ENCODE measurements at places on chromosomes 2 and 18.

- no peak for DNase-seq
Observed at GRCh38 chr2:96156926-96157648, 11.8 kb upstream of the DUSP2 start.

DNA sequence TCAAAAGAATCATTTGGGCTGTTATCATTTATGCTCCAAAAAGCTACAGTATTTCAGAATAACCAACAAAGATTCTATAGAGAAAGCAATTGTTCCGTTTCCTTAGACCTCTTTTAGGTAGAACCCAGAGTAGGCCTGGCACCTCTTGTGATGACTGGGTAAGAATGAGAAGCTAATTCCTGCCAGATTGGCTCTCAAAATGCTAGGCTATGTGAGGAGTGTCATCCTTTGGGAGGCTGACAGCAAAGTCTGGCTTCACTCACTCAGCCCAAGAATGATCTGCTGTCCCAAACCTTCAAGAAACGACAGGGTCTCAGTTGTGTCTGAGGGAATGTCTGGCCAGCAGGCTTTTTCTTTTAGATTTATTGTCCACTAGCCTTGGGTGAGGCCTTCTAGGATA lies 4.5 kb downstream of the CERS6 start:
- DNase-seq, result no peak

GRCh38 chr2:24825883-24826772 lies 32.9 kb downstream of the CENPO start:
- no peak for DNase-seq

DNA sequence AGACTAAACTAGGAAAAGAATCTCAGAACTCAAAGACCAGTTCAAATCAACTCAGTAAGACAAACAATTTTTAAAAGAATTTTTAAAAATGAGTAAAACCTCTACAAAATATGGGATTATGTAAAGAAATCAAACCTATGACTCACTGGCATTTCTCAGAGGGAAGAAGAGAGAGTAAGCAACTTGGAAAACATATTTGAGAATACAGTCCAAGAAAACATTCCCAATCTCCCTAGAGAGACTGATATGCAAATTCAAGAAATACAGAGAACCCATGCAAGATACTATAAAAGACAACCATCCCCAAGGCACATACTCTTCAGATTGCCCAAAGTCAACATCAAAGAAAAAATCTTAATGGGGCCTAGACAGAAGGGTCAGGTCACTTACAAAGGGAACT lies 162.7 kb downstream of the WDPCP start:
- no peak for DNase-seq

DNA sequence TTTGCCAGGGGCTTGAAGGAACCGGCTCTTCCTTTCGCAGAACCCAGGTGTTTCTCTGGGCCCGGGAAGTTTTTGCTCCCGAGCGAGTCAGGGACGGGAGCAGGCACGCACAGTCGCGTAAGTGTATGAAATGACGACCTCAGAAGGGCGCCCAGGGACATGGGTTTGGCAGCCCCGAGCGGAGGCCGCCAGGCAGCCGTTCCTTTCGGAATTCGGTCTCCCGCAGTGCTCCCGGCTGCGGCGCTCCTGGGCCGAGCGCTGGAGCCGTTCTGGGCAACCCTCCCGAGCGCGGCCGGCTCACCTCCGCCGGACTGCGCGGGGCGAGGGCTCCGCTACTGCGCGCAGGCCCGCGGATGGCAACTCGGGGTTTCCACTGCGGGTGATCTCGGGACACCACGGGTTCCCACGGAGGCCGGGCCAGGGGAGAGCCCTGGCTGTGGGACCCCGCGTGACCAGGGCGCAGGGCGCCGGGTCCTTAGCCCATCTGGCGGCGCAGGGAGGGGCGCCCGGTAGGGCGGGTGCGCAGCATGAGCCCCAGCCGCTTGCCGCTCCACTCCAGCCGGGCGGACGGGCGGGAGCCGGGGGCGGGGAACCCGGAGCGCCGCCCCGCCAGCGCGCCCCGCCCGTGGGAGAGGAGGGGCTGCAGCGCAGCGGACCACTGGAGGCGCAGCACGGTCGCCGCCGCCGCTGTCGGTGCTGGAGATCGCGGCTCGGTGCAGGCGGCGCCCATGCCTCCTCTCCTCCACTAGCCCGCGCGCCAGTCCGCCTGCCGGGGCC lies at the start of gene OSBPL6:
Gene OSBPL6 (plus strand): TSS at position 690 of the 777 bp plus-strand sequence. CDS start 111,673 bp downstream, outside the sequence.
- peak; percentile 53 for DNase-seq

DNA sequence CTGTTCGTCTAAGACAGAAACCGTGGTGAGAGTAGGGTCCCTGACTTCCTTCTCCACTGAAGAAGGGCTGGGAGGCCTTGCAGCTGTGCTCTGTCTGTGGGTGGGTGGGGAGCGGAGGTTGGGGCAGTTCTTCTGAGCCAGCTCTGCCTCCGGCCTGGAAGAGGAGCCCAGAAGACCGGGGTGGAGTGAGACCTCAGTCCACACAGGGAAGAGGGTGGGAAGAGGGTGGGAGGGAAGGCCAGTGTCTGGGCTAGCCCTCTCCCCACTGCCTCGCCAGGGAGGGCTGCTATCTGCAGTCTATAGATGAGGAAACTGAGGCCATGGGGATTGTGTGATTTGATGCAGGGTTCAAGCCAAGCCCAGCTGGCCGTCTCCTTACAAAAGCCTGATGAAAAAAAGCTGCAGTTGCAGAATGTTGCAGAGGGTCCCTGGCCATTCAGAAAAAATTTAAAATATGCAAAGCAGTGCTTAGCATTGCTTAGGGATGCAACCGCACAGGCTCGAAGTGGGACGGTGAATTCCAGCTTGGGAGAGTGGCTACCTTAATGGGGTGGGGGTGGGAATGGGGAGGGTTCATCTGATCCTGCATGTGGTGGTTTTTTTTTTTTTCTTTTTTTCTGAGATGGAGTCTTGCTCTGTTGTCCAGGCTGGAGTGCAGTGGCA lies 181.6 kb upstream of the HS6ST1 start:
- no peak for DNase-seq

DNA sequence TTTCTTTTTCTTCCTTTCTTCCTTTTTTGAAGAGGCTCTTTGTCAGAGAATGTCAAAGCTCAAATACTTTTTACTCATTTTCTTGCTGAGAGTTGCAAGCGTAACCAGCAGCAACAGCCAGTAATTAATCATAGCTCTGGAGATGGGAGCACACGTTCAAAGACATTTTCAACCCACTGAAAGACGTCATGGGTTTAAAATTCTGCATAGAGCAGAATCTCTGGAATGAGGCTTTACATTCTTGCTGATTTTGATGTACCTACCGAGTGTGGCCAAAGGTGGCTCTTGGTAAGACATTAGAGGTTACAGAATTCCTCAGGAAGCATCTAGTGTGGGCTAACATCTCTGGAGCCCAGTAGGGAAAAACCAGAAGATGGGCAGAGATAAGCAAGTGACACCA lies 292.5 kb downstream of the MTX2 start:
- DNase-seq, result no peak

DNA sequence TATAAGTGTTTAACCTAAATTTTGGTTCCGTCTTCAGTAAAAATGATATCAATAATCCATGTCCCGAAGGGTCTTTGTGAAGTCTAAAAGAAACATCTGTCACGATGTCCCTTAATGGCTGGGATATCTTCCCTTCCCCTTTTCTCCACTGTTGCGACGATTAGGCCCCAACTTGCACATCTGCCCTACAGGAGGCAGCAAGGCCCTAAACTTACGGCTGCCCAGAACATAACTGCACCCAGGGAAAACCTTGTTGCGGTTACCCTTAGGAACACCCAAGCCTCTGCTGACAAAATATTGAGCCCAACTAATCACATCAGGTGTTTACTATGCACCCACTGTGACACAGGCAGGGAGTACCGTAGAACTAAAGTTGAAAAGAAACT lies 1.3 kb upstream of the SMAD2 start:
- peak; percentile 2 for DNase-seq

- DNase-seq, result no peak
Observed at GRCh38 chr18:57900906-57901435, 97.9 kb upstream of the ATP8B1 start.

GRCh38 chr18:35618696-35619095 lies 37.2 kb downstream of the GALNT1 start:
- no peak for DNase-seq

- no peak for DNase-seq
Observed at GRCh38 chr18:58212274-58212673, 168.2 kb downstream of the NEDD4L start.

DNA sequence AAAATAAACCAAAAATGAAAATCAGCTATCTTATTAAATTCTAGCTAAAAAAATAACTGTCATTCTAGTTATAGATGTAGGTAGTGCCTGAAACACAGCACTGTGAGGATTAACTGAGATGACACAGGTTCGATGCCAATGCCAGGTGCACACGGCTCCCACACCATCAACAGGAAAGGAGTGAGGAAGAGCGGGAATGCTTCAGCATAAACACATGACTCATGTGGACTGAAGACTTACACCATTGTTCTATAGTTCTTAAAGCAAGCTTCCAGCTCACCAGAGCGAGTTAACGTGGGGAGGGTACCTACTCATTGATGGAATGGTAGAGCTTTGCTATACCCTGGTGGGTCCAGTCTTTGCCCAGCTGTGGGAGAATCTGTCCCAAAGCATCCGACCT lies 76.7 kb downstream of the EMILIN2 start:
- DNase-seq, result no peak

DNA sequence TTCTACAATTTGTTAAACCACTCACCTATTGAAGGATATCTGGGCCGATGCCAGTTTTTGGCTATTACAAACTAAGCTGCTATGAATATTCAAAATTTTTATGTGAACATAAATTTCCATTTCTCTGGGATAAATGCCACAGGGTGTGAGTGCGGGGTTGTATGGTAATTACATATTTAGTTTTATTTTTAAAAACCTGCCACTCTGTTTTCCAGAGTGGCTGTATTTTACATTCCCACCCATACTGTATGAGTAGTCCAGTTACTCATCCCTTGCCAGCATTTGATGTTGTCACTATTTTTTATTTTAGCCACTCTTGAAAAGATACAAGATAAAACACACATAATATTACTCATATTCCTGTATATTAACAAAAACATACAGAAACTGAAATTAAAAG lies 22.9 kb downstream of the GRP start:
- no peak for DNase-seq

DNA sequence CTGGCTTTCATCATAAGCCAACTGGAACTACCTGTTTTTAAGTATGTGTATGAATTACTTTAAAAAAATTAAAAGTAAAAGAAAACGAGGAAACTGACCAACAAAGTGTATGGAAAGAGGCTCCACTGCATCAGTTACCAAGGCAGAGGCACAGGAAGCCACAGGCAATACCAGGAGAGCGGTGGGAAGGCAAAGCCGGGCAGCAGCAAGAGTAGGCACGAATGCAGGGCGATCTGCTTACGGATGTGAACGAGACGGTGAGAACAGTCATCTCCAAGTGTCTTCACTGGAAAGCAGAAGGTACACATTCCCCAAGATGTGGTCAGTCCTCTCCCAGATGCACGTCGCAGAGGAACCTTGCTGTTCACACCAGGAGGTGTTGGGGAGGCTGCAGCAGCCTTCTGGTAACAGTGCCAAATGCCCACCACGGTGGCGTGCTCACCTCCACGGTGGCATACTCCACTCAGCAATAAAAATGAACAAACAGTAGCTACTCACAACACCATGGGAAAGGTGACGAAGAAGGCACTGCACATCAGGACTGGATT lies 43.1 kb downstream of the HS6ST1 start:
- DNase-seq, result peak; percentile 0

DNA sequence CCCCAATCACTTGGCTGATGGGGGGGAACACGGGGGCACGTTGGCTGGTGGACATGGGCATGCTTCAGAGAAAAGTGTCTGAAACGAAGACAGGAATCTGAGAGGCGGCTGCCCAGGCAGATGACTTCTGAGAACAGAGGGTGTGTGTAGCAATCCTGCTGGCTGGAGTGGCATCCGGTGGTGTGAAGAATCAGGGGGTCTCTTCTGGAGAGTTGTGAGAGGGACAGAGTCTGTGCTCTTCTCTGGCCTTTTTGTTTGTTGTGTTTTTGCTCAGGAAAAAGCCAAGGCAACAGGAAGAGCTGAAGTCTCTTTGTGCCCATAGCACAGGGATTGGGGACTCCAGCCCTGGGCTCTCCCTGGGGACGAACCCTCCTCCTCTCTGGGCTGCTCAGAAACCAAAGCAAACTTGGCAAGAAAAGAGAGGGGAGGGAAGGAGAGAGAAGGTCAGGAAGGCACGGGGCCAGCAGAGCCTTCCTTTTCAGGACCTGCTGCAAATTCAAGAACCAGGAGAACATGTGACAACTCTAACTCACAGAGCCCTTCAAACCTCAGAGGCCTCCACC lies 97.0 kb upstream of the SMAD2 start:
- no peak for DNase-seq

DNA sequence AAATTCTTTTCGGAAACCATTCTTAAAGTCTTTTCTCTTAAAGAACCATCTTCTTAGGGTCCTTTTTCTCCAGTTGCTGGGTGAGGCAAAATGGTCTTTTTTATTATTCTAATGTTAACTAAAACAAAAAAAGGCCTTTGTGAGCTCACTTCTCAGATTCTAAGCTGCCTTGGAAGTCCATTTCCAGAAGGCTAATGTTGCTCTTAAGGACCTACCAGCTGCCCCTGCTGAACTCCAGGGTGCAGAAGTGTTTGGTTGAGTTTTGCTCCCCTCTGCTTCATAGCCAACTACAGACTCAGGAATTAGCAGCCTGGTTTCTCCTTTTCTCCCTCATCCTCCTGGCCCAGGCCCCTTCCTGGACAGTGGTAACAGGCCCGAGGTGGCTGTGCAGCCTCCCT lies 23.4 kb downstream of the APCDD1 start:
- DNase-seq, result no peak

GRCh38 chr2:88061295-88061694 lies 5.7 kb upstream of the KRCC1 start:
- no peak for DNase-seq

- DNase-seq, result no peak
Observed at GRCh38 chr18:62486290-62486964, 36.4 kb upstream of the ZCCHC2 start.

- DNase-seq, result no peak
Observed at GRCh38 chr2:95289253-95289652, 7.9 kb upstream of the KCNIP3 start.

- DNase-seq, result no peak
Observed at GRCh38 chr2:152542995-152543481, 174.2 kb downstream of the PRPF40A start.

DNA sequence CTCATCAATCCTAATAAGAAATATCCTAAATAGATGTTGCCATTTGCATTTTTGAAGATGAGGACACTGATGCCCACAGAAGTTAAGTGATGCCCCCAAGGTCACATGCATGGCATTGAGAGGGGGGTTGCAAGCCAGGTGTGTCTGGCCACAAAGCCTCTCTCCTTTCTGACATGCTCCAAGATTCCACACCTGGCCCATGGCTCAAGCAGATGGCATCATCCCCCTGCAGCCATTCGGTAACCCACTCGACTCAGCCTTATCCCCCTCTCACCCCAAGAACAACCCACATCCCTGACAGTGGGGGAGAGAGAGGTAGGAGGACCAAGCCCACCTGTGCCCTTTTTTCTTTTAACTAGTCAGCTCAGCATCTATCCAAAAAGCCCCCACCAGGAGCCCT lies 16.5 kb upstream of the TEX51 start:
- DNase-seq, result no peak

GRCh38 chr2:108417254-108417653 lies 31.8 kb upstream of the GCC2 start:
- DNase-seq, result no peak

Measured in CD8-positive, alpha-beta memory T cell (primary cell).